Ovary (tissue), 10 donors: ENCODE measurements at places on chromosomes 13 and 19. TPM values are rescaled to one million over a fixed set of nuclear protein-coding genes. Genes with fewer than 3 reads are reported as not detected.

Gene FBXO27
- 14.7 TPM for polyA plus RNA-seq

Gene ZNF613
- 4.9 TPM for polyA plus RNA-seq

Gene IZUMO2
- polyA plus RNA-seq = not detected

Gene KLK15
- not detected for polyA plus RNA-seq

Gene ZNF813
- polyA plus RNA-seq = 2.1 TPM

Gene FUT1
- 1.3 TPM for polyA plus RNA-seq

Gene PVR
- 14.0 TPM for polyA plus RNA-seq

Gene DOCK6
- polyA plus RNA-seq = 18.0 TPM

Gene CEACAM1
- 1.4 TPM for polyA plus RNA-seq

Gene DMAC2
- polyA plus RNA-seq = 31.0 TPM

Gene RASAL3
- 0.63 TPM for polyA plus RNA-seq

Gene GPR12
- polyA plus RNA-seq = not detected

Gene PRR12
- 2.8 TPM for polyA plus RNA-seq

Gene SULT2A1
- polyA plus RNA-seq = 0.29 TPM

Gene MATK
- polyA plus RNA-seq = 0.25 TPM

Gene KLF1
- not detected for polyA plus RNA-seq

Gene GARIN5A
- 4.3 TPM for polyA plus RNA-seq

Gene GFY
- polyA plus RNA-seq = not detected

Gene CPAMD8
- polyA plus RNA-seq = 11.4 TPM

Gene ADM5
- not detected for polyA plus RNA-seq

Gene BCAM
- polyA plus RNA-seq = 9.7 TPM

Gene RASIP1
- polyA plus RNA-seq = 18.4 TPM

Gene TLE2
- polyA plus RNA-seq = 15.1 TPM

Gene ARHGEF7
- 27.6 TPM for polyA plus RNA-seq

Gene ZNF333
- polyA plus RNA-seq = 21.7 TPM

Gene ZNF324B
- polyA plus RNA-seq = 4.2 TPM

Gene SARS2
- 20.5 TPM for polyA plus RNA-seq

Gene LHB
- polyA plus RNA-seq = not detected

Gene SERPINE3
- not detected for polyA plus RNA-seq

Gene KLK12
- not detected for polyA plus RNA-seq

Gene C19orf38
- 1.0 TPM for polyA plus RNA-seq

Gene SLC17A7
- 0.19 TPM for polyA plus RNA-seq

Gene SLC27A5
- polyA plus RNA-seq = 0.70 TPM

Gene IFNL1
- not detected for polyA plus RNA-seq

Gene ARHGAP45
- polyA plus RNA-seq = 5.1 TPM

Gene NKG7
- polyA plus RNA-seq = 1.6 TPM

Gene ZNF99
- 0.08 TPM for polyA plus RNA-seq

Gene KLHL1
- polyA plus RNA-seq = not detected

Gene ZNF576
- 8.6 TPM for polyA plus RNA-seq

Gene MARK4
- polyA plus RNA-seq = 51.5 TPM

Gene BST2
- polyA plus RNA-seq = 207 TPM

Gene C3
- 1,351 TPM for polyA plus RNA-seq

Gene MYO1F
- 7.8 TPM for polyA plus RNA-seq

Gene VSTM1
- polyA plus RNA-seq = not detected

Gene LILRB2
- 2.6 TPM for polyA plus RNA-seq

Gene ZNF536
- 0.27 TPM for polyA plus RNA-seq

Gene ZNF382
- 1.8 TPM for polyA plus RNA-seq

Gene CERS1
- polyA plus RNA-seq = 1.7 TPM

Gene FCAR
- not detected for polyA plus RNA-seq

Gene F10
- polyA plus RNA-seq = 40.0 TPM

Gene ZSCAN4
- 0.08 TPM for polyA plus RNA-seq

Gene ZNF93
- 8.9 TPM for polyA plus RNA-seq

Gene SLC5A5
- not detected for polyA plus RNA-seq

Gene FUT2
- 0.23 TPM for polyA plus RNA-seq

Gene PABPC3
- 0.78 TPM for polyA plus RNA-seq

Gene S1PR4
- polyA plus RNA-seq = not detected

Gene KIR2DL1
- not detected for polyA plus RNA-seq

Gene NXNL1
- 0.11 TPM for polyA plus RNA-seq
